Adipocyte (in vitro differentiated cells): ENCODE measurements at places on chromosomes 1 and 21.
A peak's percentile ranks its signal among the peaks of the same experiment; 100 is the strongest.

GRCh38 chr1:168917796-168918195 lies 188.7 kb upstream of the ATP1B1 start:
- no peak for DNase-seq

GRCh38 chr1:162300057-162300917 lies 76.4 kb downstream of the SPATA46 start:
- no peak for DNase-seq

DNA sequence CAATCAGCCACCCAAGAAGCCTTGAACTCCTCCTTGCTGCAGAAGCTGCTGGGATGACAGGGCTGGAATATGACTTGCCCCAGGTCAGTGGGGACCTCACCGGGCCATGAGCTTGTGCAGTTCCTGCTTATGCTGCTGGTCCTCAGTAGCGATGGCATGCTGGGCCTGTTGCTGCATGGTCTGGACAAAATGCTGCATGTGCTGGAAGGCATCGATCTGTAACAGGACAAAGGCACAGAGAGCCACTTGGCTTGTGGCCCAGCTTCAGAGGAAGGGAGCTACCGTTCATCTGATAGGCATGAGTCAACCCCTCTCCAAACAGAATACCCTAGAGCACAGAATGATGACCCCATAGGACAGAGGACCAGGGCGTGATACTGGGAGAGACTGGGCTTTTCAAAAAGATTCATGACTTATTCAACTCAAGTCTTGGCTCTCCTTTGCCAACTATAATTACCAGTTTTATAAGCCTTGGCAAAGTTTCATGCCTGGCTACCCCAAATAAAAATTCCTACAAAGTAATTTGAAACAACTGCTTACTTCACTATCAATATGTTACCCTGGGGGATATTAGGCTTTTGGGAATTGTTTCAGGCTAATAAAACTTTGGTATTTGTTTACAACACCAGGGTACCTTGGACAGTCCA lies 34.7 kb upstream of the EXOSC10 start:
- DNase-seq: peak; percentile 19

DNA sequence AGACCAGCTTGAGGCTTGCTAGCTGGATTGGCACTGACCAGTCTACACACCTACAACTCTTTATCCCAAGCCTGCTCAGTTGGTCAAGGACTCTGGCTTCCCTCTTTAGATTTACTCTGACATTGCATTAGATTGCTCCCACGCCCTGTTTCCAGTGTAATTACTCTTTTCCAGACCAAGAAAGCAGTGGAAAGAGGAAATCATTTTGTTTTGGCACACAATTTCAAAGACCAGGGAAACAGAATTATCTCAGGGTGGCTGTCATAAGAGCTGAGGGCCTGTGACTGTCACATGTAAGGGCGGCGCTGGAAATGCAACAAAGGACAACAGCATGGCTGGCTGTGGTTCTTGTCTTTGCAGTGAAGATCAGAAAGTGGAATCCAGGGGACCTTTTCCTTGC lies 302.7 kb downstream of the HHAT start:
- DNase-seq: no peak

DNA sequence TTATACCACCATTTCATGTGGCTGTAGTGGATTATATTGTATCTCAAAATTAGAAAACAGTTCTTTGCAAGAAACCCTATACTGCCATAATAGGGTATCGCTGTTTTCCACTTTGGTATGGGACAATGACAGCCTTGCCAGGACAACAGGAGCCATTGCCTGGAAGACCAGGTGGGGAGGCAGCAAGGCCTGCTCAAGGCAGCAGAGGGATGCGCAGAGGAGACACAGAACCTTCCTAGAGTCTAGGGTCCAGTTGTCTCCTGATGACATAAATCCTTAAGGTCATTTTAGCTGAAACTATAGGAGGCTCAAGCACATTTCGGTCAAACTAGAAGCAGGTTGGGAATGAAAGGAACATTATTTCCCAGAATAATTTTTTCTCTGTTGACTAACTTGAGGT lies 27.6 kb downstream of the IFNGR2 start:
- no peak for DNase-seq

DNA sequence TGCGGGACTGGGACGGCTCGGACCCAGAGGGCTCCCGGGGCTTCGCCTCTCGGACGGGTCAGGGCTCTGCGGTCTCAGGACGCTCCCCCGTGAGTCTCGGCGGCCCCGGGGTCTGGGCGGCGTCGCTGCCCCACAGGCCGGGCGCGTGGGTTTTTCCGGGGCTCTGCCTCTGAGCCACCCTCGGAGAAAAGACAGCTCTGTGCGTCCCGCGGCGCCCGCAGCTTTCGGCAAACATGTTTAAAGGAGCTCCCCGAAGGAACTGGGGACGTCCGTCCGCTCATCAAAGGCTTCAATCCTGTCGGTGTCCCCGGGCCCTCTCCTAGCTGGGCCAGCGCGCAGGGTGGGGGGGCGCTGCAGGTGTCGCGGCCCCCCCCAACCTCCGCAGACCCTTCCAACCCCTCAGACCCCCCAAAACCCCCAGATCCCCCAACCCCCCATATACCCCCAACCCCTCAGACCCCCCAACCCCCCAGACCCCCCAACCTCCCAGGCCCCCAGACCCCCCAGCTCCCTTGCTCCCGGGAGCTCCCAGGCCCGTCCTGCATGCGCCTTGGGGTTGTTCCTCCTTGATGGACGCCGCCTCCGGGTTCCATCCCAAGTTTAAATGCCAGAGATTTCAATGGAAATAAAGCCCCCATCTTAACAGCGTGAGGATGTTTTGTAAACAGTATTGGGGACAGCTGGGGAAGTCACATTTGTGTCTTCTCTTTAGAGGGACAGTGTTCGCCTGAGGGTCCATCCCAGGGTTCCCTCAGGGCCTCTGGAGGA lies 996 bp upstream of the C1orf159 start:
- DNase-seq: peak; percentile 62

DNA sequence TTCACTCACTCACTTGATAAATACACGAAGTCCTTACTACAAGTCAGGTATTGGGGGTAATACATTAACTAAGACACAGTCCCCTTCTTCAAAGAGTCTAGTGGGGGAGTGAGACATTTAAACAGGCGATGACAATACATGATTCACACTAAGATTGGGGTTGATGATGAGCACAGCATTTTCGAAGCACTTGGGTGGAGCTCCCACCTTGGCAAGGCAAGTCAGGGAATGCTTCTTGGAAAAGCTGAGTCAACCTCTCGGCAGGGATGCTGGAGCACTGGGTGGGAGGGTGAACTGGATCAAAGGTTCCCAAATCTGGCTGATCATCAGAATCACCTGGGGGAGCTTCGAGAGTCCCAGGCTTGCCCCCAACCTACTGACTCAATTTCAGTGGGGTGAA lies 57.9 kb upstream of the ENAH start:
- DNase-seq: no peak

DNA sequence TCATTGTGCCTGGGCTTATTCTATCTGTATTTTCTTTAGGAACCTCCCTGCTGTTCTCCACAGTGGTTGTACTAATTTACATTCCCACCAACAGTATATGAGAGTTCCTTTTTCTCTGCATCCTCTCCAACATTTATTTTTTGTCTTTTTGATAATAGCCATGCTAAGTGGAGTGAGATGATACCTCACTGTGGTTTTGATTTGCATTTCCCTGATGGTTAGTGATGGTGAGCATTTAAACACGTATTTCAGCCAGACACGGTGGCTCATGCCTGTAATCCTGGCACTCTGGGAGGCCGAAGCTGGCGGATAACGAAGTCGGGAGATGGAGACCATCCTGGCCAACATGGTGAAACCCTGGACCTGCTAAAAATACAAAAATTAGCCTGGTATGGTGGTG lies 57.9 kb downstream of the SLAMF6 start:
- no peak for DNase-seq

DNA sequence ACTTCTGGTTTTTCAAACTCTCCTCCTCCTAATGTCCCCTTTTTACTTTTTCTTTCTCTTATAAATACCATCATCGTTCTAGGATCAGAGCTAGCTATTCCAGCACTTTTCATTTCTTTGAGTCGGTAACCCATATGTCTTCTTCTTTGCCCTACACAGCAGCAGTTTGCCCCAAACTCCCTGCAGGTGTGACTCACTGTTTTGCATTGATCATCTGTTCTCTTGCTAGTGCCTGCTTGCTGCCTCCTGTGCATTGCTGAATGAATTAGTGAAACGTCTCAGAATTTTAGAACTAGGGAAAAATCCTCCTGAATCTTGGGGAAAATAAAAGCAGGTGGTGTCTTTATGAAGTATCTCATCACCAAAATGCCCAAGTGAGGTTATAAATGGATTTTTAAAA lies 21.7 kb downstream of the KCNK2 start:
- peak; percentile 39 for DNase-seq

DNA sequence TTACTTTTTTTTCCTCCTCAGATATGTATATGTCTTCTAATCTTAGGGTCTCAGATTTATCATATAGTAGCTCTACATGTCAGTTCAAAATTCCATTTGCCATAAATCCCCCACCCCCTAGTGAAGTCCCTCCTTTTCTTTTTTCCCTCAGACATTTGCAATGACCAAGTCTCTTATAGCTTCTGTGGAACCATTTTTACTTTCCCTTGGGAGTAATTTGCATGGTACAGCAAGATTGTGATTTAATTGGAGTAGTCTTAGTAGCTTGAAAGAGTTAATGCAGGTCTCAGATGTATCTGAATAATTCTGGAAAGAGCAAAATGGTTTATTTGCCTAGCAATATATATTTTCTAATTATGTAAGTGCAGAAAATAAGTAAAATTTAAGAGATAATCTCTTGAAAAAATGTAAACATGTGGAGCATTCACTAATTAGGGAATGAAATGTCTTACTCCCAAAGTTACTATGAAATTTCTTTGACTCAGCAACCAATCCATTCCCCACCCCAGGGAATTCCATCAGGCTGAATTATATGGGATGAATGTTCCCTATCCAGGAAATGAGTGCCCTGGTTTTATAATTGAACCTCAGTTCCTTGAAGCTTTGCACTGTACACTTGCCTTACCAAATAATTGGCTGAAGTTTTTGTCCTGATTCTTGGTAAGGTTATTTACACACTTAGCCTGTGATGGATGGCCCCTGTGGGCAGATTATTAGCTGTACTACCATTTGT lies 267.0 kb downstream of the DNM3 start:
- DNase-seq: peak; percentile 47

- no peak for DNase-seq
Measured at GRCh38 chr1:95731466-95731865, 497.5 kb downstream of the RWDD3 start.

GRCh38 chr1:53132176-53132575 lies 10.3 kb downstream of the SLC1A7 start:
- DNase-seq: no peak

- no peak for DNase-seq
Measured at GRCh38 chr1:52189898-52190480, 48.1 kb downstream of the ZFYVE9 start.

GRCh38 chr21:39628385-39628784 lies 15.6 kb downstream of the B3GALT5 start:
- DNase-seq: no peak

GRCh38 chr1:182217967-182218366 lies 156.5 kb upstream of the ZNF648 start:
- DNase-seq: no peak

DNA sequence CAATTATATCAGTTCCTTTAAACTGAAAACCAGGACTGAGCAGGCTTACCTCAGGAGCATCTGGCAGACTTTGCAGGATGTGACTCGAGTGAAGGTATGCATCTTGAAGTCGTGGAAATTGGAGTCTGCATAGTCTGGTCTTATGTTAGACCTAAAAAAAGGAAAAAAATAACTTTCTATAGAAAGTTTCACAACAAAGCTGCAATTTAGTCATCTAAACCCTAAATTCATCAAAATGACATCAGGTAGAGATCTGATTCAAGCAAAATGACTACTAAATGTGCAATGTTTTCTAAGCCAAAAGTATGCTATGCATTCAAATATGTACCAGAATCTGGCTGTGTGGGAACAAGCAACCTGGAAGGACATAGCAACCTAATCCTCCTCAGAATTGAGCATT lies 260.1 kb downstream of the VAV3 start:
- DNase-seq: peak; percentile 64

DNA sequence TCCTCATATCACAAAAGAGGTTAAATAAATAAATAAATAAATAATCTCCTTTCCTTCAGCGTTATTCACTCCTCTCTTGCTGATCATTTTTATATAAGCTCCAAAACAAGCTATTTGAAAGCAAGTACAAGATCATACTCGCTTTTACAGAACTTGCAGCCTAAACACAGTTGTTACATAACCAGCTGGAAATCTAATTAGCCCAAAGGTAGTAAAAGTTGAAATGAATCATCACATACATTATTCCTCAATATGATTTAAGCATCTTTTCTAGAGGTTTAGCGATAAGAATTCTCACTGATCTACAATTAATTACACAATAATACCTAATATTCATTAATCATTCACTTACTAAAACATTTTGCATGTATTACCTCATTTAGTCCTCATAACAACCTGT lies 160.2 kb downstream of the COP1 start:
- DNase-seq: no peak

DNA sequence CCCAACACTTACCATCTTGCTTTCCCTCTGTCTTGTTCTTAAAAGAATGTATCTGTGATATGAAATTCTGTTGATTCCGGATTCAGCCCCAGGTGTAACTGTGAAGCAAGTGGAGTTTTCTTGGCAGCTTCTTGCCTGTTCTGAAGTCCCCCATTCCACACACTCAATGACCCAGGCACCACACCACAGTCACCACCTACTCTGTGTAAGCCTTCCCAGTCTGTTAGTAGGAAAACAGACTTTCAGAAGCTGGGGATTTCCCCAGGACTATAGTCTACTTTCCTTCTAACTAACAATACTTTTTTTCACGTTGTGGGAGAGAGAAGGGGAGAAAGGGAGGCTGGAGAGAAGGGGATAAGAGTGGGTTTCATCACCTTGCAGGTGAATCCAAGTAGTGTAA lies 299.1 kb upstream of the PROX1 start:
- no peak for DNase-seq

GRCh38 chr1:116766616-116767469 lies 12.6 kb downstream of the CD2 start:
- peak; percentile 47 for DNase-seq

- peak; percentile 79 for DNase-seq
Measured at GRCh38 chr1:248828845-248829244, 3.1 kb upstream of the SH3BP5L start.

- DNase-seq: no peak
Measured at GRCh38 chr1:39344394-39345154, 140.1 kb downstream of the MACF1 start.

DNA sequence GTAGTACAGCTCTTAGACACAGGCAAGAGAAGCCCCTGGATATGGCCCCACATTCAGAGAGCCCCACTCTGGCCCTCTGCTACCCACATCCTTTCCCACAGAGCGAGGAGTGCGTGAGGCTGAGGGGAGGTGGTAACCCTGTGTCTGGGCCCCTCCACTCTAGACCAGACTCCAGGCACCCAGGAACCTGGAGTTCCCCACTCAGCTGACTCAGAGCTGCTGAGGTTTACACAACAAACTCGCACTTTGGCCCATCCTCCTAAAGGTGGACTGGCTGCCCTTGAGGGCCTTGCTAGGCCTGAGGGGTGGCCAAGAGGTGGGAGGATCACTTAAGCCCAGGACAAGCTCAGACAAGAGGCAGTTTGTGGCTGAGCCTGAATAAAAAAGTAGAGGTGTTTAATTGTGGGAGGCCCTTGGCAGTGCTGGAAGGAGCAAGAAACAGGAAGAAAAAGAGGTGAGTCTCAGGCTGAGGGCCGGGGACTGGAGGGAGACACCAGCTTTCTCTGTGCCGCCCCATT lies 10.7 kb downstream of the MR1 start:
- DNase-seq: no peak

GRCh38 chr1:200909757-200910239 lies 15.1 kb downstream of the INAVA start:
- DNase-seq: no peak

- DNase-seq: no peak
Measured at GRCh38 chr1:41652384-41653265, 168.1 kb upstream of the EDN2 start.
